Left renal cortex interstitium (tissue), 4 donors: ENCODE measurements at places on chromosomes 12 and 14.

GRCh38 chr12:108751821-108752220 lies 20.5 kb upstream of the CORO1C start:
- DNase-seq, result no peak

DNA sequence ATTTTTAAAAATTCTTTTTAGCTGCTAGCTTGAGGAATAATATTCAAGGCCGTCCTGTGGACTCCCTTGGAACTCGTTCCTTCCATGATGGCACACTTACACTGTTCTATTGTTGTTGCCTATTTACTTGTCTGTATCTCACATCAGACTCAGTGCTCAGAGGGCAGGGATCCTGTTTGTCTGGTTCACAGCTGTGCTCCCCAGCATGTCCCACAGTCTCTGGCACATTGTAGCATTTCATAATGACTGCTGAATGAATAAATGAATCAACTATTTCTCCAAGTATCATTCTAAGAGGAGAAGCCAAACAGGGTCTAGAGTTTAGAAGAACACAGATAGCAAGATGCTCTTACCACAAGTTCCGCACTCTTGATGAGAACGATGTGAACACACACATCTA lies 48.0 kb downstream of the NTN4 start:
- no peak for DNase-seq

DNA sequence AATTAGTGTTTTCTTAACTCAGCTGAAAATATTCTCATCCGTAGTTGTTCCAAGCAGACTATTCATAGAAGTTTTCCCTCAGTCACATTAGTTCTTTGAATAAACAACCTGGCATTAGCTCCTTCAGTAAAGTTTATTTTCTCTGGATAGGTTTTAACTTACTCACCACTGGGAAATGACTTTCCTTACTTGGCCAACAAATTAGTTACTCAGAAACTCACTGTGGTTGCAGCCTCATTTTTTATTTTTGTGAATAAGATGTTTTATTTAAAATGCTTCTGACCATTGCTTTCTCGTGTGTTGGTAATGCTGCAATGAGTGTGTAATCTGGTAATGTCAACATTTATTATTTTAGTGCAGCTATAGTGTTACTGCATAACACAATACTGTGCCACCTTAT lies 74.9 kb downstream of the NOVA1 start:
- no peak for DNase-seq

DNA sequence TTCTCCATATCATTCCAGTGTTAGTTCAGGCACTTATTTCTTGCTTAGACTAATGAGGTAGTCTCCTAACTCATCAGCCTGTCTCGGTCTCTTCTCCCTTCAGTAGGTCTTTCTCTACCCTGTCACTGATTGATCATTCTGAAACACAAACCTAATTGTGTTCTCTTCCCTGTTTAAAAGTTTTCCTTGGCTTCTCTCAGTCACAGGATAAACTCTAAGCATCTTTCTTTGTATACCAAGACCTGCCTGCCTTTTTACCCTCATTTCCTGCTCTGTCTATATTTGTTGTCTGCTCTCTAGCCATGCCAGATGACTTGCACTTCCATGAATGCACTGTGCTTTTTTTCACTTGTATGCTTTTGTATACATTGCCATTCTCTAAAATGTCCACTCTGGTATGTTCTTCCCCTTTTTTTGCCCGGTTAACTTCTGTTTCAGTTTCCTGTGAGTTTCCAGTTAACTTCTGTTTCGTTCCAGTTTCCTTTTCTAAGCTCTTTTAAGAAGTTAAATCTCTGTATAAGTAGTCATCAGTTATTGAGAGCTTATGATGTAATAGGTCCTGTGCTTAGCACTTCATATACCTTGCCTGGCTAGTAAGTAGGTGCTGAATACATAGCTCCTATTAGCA lies 12.8 kb downstream of the DIP2B start:
- DNase-seq, result no peak

DNA sequence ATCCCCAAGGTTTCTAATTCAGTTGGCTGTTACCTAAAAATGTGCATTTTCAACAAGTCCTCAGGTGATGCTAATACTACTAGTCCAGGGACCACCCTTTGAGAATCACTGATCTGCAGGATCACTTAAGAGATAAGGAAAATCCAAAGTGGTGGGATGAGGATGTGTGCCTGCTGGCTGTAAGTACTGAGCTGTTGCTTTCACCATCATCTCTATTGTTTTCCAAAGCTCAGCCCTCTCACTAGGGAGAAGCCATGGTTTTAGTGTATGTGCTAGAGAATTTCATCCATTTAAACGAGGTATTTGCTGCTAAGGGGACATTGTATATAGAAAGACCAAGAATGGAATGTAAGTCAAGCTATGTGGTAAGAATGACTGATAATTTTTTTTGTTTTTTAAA lies 202.3 kb downstream of the KIF21A start:
- no peak for DNase-seq

DNA sequence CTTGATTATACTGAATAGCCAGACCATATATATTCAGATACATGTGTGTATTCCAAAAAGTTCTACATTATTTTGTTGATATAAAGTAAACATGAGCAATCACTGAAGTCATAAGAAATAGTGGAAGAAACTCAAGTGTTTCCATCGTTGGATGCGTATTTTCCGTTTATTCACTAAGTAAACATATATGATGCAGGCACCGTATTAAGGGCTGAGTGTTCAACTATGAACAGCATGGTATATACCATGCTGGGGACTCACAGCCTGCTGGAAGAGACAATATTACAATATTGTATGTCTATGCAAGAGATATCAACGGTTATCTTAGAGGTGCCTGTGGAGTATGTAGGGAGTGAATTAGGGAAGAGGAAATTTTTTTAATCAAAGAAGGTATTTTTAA lies 1.2 kb downstream of the PYROXD1 start:
- no peak for DNase-seq

GRCh38 chr12:92111256-92111655 lies 34.4 kb downstream of the BTG1 start:
- DNase-seq, result no peak
